ENCODE measurements at places on chromosomes 7 and 10.

GRCh38 chr10:97724341-97724941 is 10.9 kb downstream of the MARVELD1 start:
- DNase-seq = no peak

DNA sequence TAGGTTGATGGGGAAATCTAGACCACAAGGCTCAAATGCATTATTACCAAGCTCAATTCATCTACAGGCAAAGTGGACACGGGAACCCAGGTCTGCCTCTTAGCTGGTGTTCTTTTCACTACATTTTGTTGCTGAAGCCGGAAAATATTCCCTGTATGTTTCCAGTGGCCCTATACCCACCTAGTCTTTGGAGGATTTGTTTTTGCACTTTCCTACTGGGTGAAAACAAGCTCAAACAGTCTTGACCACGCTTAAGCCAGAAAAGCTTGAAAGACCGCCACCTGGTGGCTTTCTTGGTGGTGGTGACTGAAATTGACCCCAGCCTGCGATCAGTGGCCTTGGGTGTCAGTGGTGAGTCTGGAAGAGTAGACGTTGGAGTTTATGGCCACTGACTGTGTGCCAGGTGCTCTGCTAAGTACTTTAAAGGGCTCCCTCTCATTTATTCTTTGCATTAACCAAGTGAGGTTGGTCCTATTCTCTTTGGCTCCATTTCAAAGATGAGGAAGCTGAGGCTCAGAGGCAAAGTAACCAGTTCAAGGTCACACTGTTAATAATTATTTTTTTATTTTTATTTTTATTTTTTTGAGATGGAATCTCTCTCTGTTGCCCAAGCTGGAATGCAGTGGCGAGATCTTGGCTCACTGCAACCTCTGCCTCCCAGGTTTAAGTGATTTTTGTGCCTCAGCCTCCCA is 11.1 kb upstream of the CRTAC1 start:
- DNase-seq = peak; percentile 16

- DNase-seq = no peak
These were observed 203.9 kb downstream of the FRMD4A start for GRCh38 chr10:14126697-14127440.

GRCh38 chr10:10208196-10208595 is 809.5 kb upstream of the CELF2 start:
- DNase-seq = no peak

DNA sequence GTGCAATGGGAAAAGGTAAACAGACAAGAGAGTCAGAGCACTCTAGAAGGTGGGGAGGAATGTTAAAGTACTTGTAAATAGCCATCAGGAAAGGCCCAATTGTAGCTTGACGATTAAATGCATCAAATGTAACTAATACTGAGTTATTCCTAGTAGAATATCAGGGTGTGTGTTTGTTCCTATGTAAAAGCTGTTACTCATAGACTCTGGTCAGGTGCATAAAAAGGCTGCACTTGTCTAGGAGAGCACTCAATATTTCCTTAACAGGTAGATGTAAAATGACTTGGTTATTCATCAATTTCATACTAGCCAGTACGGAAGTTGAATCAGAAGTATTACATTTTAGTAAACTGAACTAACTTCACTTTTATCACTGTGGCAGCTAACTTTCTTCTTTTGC is 179.7 kb upstream of the AGR3 start:
- DNase-seq = no peak

DNA sequence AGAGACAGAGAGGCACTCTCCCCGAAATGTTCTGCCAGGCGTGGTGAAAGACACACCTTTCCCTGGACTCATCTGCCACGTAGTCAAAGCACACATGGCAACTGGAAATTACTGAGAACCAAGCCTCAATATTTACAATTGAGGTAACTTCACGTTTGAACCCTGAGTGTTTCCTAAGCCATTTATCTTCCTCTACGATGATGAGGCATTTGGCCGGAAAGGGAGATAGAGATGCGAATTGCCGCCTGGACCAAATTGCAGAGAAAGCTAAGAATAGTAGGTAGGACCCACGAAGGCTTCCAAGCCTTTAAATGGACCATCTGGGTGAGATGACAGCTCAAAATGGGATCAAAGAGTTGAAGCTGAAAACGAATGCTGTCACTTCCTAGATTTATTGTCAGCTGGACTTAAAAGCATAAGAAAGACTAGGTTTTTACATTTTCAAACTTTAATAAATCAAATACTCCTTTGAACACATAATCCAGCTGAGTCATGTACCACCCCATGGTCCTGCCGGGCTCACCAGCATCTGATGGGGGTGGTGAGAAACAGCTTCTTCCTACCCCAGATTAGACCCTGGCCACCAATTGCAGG is 135.6 kb upstream of the LYZL2 start:
- no peak for DNase-seq

DNA sequence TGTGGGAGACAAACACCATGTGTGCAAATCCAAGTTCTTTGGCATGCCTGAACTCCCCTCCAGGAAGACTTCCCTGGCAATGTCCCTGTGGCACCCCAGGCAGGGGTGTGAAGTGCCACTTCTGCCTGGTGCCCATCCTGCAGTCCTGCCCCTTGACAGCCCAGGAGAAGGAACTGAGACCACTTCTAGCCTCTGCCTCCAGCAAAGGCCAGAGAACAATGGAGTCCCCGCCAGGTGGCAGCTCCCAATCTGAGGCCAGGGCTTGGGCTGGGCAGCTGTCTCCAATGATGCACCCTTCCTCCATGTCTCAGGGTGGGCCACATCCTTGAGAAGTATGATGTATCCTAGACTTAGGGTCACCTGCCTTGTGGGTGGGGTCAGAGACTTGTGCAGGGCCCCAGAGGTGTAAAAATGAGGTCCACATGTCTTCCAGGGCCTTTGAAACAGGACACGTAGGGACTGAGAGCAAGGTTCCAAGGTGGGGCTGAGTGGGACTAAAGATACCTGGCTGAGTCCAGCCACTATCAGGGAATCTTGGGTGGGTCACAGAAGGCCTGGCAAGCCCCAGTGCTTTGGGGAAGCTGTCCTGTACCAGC is 5.5 kb downstream of the FXYD4 start:
- DNase-seq = no peak

DNA sequence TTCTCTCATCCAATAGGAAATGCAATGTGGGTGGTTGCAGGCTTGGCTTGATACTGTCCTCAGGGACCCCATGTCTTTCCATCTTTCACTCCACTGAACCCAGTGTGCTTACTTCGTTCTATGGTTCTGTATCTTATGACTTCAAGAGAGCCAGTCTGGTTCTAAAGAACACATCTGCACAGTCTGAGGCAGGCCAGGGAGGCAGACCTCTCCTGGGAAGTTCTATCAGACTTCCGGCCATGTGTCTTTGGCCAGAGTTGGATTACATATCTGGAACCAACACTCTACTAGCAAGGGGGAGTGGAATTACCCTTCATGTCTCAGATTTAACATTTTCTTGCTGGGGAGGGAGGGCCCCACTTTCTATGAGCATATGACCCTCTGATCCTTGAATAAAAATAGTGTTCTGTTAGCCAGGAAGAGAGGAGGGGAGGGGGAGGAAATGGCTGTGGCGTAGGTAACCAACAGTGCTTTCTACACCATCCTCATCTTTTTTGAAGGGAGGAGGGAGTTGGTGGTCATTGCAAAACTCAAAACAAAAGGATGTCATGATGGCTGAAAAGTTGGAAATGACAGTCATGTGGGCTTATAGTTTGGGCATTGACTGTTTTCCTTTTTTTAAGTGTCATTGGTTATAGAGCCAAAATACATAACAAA is 370.2 kb downstream of the GATA3 start:
- DNase-seq = no peak

- no peak for DNase-seq
These were observed 22.4 kb upstream of the TMEM236 start for GRCh38 chr10:17729630-17730029.

- no peak for DNase-seq
These were observed 85.7 kb upstream of the INHBA start for GRCh38 chr7:41788556-41788955.

DNA sequence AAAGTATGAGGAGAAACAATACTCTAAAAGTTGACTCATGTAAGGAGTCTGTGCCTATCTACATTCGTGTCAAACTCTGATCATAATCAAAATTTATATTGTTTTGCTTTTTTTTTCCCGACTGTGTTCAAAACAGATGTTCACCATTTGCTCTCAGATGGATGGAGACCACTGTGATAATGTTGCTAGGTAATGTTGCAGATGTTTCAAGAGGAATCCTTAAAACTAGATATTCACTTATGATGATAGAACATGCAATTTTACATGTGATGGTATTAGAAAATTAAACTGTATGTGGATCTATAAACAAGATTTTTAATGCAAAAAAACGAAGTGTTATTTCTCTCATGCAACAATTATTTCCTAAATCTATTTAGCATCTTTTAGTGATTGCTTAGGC is 1080.1 kb downstream of the REEP3 start:
- no peak for DNase-seq

GRCh38 chr7:130960208-130960988 is 226.4 kb upstream of the KLF14 start:
- DNase-seq = no peak

DNA sequence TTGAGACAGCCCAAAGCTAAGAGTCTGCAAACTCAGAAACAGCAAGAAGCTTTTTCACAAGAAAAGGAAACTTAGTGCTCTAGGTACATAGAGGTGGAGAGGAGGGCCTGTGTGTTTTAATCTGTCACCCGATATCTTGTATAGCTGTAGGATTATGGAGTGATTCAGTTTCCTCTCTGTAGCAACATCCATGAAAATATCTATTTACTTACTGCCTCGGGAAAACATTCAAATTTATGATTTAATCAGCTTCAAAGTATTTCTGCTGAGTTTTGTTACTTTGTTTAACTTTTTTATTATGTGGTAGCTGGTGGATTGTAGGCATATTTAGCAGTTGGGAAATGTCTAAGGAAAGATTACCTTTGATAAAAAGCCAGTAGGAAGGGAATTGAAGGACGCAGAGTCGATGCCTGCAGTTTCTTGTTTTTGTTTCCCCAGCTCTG is 292.0 kb downstream of the CCDC3 start:
- DNase-seq = no peak

DNA sequence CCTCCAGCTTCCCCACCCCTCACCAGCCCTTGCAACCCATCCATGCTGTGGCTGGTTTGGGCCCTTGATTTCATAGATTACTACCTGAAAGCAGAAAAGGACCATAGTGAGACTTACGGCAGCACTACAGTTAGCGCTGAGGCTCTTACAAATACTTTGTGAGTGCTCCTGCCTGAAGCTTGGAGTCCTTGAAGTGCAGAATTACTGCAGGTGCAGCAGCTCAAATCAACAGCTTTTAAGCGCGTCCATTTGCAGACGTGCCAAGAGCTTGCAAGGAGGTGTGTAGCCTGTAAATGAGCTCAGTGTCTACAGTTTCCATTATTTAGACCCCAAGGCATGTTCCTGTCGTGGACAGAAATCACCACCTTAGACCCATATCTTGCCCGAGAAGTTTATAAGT is 103.0 kb downstream of the CELF2 start:
- DNase-seq = no peak

- no peak for DNase-seq
These were observed 273.1 kb downstream of the AGMO start for GRCh38 chr7:15288741-15289140.

GRCh38 chr7:17654940-17655339 is 285.4 kb downstream of the SNX13 start:
- no peak for DNase-seq

DNA sequence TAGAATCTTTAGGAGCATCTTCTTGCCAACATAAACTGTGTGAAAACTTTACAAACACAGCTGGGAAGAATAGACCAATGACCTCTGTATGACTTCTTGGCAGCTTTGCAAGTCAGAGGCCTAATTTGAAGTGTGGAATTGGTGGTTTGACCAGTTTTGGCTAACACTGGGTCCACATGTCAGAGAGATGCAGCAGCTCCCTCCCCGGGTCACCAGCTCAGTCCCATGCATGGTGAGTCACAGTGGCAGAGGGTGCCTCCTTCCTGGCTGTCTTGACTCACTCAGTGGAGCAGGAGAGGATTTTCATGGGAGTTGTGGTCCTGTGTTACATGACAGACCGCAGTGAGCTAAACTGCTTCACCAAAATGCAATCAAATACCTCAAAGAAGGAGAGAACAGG is 8.2 kb upstream of the STARD3NL start:
- no peak for DNase-seq

DNA sequence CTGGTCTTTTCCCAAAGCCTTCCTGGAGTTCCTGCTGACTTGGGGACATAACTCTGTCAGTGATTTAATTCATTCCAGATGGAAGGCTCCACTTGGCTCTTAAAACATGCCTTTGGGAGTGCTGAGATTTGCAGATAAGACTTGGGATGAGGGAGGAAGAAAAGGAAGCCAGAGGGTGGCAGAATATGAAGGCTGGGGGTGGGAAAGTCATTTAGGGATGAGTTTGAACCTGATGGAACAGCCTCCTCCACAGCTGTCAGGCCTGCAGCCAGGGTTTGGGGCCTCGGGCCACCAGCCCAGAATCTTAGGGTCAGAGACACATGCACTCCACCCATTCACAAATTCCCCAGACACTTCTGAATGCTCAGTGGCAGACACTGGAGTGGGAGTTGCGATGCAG is 28.4 kb upstream of the EIF5AL1 start:
- no peak for DNase-seq

- no peak for DNase-seq
These were observed 49.3 kb downstream of the PPP1R17 start for GRCh38 chr7:31735991-31736982.

GRCh38 chr10:78139341-78139740 is 105.7 kb downstream of the RPS24 start:
- no peak for DNase-seq

DNA sequence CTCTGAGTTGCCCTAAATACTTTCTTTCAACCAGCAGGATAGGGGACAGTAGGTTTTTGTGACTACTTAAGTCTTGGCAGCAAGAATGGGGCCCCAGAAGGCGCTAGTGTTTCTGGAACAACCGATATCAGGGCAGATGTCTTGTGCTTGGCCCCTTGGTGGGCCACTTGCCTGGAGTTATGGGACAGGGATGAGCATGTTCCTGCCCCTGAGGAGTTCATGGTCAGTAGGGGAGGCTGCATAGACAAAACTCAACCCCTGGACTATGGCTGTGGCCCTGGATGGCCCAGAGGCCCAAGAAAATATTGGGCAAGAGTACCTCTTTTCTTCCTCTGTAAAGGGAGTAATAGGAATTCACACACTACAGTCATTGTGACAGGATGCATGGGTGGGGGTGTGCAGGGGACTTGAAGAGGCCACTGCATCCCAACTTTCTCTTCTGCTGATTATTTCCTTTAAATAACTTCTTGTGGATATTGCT is 57.7 kb upstream of the IGFBP3 start:
- no peak for DNase-seq

GRCh38 chr7:94999069-94999351 is 91.6 kb downstream of the PPP1R9A start:
- no peak for DNase-seq
